LHCN-M2 (cell line): ENCODE measurements at places on chromosomes 12 and 14. TPM values are rescaled to one million over a fixed set of nuclear protein-coding genes. Genes with fewer than 3 reads are reported as not detected.

GRCh38 chr14:89129570-89129969, 287.5 kb downstream of the FOXN3 start:
- no peak for DNase-seq

DNA sequence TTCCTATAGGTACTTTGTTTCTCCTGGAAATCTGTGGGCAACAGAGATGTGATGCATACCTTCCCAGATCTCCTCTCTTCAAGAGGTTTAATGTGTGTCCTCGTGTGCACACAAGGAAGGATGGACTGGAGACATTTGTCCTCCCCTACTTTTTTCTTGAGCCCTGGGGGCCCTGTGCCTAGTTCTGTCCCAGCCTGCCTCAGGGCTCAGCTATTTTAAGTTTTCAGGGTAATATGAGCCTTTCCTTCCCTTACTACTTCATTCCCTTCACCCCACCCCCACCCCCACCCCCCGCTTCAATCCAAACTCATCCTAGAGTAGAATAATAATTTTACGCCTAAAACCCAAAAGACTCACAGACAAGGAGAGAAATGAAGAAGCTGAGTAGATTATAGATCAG, 446 bp downstream of the STAC3 start:
- no peak for DNase-seq

DNA sequence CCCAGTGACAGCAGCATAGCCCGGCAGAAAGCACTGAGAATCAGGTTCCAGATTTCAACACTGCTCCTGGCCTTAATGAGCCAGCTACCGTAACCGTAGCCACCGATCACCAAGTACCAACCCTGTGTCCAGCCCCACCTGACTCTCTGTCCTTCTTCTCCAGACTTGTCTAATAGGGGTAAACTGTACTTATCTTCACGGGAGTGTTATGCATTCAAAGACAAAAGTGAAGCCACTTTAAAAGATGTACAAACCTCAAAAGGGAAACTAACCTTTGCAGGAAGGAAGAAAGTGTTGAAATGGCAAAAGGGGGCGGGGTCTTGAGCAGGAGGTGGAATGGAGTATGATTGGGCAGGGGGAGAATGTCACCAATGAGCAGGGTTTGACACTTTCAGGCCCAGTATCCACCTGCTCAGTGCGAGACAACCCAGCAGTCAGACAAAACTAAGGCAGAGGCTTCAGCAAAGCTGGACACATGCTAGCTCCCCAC, 226.1 kb downstream of the CHST11 start:
- no peak for DNase-seq

GRCh38 chr12:31591380-31591901, 505 bp upstream of the DENND5B start:
- DNase-seq, result peak; percentile 41

GRCh38 chr14:88618476-88618875, 55.6 kb downstream of the ZC3H14 start:
- no peak for DNase-seq

GRCh38 chr14:101056446-101056845, 152.9 kb upstream of the RTL1 start:
- peak; percentile 31 for DNase-seq

- no peak for DNase-seq
Observed at GRCh38 chr12:62860020-62860419, 74.9 kb downstream of the PPM1H start.

DNA sequence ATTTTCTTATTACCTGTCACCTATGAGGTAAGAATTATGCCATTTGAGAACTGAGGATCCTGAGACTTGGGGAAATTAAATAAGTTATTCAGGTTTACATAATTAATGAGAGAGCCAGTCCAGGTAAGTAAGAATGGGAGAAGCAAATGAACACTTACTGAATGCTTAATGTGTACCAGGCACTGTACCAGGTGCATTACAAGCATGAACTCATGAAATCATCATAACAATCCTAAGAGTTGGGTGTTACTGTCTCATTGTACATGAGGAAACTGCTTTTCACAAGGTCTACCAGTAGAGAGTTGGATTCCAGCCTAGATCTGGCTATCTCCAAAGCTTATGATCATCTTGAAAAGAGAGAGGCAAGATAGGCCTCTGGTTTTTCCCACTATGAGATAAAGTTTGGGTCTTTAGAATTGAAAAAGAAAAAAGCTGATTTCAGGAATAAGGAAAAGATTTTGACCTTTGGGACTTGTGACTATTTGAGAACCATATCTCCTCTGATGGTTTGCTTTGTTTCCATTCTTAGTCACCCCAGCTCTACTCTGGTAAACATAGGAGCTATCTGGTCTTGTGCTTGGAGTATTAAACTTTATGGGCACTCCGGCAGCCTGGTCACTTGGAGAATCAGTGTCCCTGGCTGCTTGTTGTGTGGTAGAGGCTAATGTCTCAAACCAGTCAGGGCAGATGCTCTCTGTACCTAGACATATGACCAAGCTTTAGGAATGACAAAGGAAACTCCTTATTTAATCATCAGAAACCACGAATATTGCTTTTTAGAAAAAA, 48.0 kb downstream of the PTHLH start:
- peak; percentile 5 for DNase-seq

DNA sequence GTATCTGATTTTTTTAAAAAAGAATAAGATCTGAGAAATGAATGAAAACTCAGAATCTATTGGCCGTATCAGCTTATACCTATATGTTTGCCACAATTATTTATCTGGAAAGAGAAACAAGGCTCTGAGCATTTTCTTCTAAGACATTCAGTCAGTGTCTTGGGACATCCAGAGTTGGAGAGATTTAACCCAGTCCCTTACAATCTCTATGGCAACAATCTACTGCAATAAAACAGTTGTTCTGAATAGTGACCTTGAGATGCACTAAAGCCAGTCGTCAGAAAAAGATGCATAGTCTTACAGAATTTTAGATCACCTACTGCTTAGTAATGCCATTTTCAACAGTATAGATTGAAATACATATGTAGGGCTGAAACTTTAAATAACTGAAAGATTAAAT, 52.0 kb upstream of the SOCS2 start:
- no peak for DNase-seq

GRCh38 chr14:100788942-100789341, 37.0 kb upstream of the MEG3 start:
- DNase-seq, result no peak

DNA sequence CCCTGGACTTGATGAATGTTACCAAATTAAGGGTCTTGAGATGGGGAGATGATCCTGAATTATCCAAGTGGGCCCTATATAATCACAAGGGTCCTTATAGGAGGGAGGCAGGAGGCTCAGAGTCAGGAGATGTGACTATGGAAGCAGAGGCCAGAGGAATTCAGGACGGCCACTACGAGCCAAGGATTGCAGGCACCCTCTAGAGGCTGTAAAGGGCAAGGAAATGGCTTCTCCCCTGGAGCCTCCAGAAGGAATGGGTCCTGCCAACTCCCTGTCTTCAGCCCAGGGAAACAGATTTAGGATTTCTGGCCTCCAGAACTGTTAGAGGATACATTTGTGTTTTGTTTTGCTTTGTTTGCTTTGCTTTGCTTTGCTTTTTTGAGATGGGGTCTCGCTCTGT, 8.8 kb downstream of the BDKRB1 start:
- no peak for DNase-seq

GRCh38 chr12:4224206-4224889, 49.2 kb upstream of the CCND2 start:
- no peak for DNase-seq

DNA sequence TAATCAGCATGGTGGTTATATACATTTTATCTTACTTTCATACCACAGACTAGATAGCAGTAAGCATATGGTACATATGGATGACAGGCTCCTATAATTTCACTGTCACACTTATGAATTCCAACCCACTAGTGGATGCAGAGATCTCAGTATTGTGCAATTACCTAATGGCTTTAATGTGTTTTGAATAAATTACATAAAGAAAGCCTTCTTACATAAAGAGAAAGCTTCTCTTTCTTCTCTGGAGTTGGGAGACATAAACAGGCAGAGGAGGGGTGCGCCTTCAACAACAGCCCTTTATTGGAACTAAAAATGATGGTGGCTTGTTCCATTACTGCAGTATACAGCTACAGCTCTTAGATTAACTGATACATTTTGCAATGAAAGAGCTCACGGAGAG, 52.6 kb downstream of the SAV1 start:
- DNase-seq, result no peak

DNA sequence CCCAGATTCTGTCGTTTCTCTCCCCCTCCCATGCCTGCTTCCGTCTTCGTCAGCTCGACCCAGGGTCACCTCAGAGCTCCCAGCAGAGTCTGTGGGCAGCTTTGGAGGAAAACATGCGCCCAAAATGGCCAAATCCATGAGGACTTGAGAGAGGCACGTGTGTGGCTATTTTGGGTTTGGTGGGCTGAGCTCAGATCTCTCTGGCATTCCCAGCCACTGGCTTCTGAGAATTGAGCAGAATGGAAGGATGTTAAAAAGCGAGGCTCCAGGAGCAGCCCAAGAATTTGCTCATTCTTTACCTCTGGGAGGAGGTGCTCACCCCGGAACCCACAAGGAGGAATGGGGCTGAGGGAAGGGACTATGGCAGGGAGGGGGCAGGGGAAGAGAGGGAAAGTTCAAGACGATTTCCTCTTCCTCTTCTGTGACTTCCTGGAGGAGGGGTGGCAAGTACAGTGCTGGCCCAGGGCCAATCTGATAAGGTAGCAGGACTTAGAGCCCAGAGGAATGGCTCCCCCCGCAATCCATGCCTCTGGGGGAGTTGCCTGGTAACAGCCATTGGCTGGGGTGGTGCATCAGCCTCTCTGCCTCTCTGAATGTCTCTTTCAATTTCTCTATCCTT, 20.1 kb downstream of the TSPAN9 start:
- DNase-seq, result no peak

DNA sequence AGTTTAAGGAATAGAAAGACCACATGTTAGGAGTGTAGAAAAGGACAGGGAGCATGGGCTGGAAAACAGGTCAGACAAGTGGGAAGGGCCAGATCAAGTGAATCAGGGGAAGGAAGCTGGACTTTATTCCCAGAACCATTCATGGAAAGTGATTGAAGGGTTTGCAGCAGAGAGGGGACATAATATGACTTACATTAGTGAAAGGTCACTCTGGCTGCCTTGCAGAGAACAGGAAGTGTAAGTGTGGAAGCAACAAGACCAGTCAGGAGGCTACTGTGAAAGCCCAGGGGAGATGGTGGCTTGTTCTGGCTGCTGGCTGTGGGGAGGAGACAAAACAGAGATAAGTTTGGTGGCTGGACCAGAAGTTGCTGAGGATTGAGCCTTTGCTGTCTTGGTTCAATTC, 69.1 kb downstream of the VCPKMT start:
- DNase-seq, result no peak

DNA sequence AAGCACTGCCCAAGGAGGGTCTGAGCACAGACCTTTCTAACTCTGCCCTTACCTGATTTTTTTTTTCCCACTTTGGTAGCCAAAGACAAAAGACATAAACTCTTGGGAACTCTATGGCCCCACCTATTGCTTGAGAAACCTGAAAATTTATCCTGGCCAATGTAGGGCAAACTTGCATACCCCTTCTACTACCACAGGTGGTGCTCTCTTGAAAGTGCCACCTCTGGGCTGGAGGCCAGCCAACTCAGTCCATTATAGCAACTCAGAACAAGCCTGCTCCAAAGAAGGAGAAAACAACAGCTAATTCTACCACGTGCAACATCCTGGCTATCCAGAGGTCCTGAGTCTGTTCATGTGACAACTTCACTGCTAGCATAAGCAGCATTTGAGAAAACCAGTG, 55.7 kb upstream of the ABCD2 start:
- DNase-seq, result no peak

GRCh38 chr12:22631863-22632463, 7.0 kb downstream of the ETNK1 start:
- no peak for DNase-seq

GRCh38 chr14:77003960-77004710, 24.4 kb downstream of the IRF2BPL start:
- no peak for DNase-seq

DNA sequence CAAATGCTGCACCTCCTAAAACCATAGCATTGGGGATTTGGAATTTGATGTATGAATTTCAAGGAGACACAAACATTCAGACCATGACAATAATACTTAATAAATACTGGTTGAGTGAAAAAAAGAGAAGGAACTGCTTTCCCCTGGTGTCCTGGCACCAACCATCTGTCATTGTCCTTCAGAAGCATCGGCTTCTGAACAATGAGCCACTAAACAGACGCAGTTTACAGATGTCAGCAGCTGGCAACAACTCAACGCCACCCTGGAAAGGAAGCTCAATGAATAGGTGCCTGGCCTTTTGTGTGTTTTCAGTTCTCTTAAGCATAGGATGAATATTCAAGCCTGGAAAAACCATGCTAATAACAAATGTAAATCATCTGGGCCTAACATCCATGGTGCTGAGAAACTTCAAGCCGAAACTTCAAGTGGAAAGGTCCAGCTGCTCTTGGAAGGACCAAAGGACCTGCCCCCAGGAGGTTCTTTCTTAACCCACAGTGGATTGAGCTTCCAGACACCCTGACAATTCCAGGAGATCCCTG, 101.3 kb downstream of the WIF1 start:
- peak; percentile 47 for DNase-seq

- DNase-seq, result peak; percentile 32
Observed at GRCh38 chr12:793037-793436, 40.7 kb downstream of the WNK1 start.

- no peak for DNase-seq
Observed at GRCh38 chr12:59904874-59905521, 309.2 kb downstream of the SLC16A7 start.

GRCh38 chr14:56666294-56666693, 86.7 kb downstream of the TMEM260 start:
- no peak for DNase-seq

- DNase-seq, result no peak
Observed at GRCh38 chr12:107558816-107559382, 126.7 kb upstream of the PWP1 start.

DNA sequence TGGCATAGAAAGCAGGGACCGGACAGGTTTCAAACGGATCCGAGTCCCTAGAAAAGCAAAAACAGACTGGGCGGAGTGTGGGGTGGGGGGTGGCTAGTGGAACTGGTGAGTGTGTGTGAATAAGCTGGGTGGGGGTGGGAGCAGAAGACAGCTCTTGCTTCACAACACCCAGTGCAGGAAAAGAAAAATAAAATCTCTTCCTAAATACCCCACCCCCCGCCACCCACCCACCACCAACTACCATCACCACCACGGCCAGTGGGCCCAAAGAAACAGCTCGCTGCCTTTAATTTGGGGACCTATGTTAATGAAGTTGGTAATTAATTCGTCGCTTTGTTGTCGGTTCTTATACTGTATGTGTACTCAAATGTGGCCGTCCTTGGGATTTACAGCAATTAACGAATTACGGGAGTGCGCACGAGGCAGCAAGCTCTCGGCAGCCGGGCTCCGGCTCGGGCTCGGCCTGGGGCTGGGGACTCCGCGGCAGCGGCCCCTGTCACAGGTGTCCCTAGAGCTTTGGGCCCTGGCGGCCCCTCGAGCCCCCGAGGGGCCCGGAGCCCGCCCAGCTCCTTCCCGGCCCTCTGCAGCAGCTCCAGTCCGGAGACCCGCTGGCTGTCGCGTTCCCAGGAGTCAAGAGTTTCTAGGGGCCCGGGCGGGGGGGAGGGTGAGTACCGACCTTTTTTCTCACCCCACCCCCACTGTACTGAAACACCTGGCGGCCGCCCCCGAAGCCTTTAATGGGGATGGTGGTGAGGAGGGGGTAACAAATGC, 1.5 kb upstream of the OTX2 start:
- DNase-seq, result no peak

Gene OR6C65
- total RNA-seq, result not detected in 2 replicates

Gene SETD1B
- 2.2 and 2.9 TPM in 2 replicates for total RNA-seq

Gene SCARB1
- total RNA-seq, result 3.3 and 7.3 TPM in 2 replicates

Gene CLEC7A
- total RNA-seq, result not detected in 2 replicates

Gene TAS2R7
- 0.32 TPM in 1 of 2 replicates, not detected in the other for total RNA-seq

Gene GARIN6
- total RNA-seq, result not detected in 2 replicates

Gene CLEC2B
- 7.8 and 16.2 TPM in 2 replicates for total RNA-seq
